ENCODE measurements at places on chromosomes 11 and 22.

- no peak for DNase-seq
Observed at GRCh38 chr11:30735946-30736345, 149.8 kb upstream of the MPPED2 start.

- DNase-seq, result no peak
Observed at GRCh38 chr11:42996421-42997307, 315.1 kb upstream of the API5 start.

GRCh38 chr22:33188326-33188725 is 130.1 kb upstream of the SYN3 start:
- no peak for DNase-seq

GRCh38 chr11:67644042-67644441 is 4.5 kb upstream of the TBX10 start:
- DNase-seq, result peak; percentile 32

- DNase-seq, result no peak
Observed at GRCh38 chr22:29433856-29434255, 4.5 kb upstream of the RFPL1 start.

- DNase-seq, result peak; percentile 17
Observed at GRCh38 chr11:116217006-116217405, 555.8 kb downstream of the BUD13 start.
